AG04449 (cell line): ENCODE measurements at places on chromosomes 1 and 21.

- DNase-seq, result no peak
Observed at GRCh38 chr1:216055004-216055403, 368.2 kb downstream of the USH2A start.

DNA sequence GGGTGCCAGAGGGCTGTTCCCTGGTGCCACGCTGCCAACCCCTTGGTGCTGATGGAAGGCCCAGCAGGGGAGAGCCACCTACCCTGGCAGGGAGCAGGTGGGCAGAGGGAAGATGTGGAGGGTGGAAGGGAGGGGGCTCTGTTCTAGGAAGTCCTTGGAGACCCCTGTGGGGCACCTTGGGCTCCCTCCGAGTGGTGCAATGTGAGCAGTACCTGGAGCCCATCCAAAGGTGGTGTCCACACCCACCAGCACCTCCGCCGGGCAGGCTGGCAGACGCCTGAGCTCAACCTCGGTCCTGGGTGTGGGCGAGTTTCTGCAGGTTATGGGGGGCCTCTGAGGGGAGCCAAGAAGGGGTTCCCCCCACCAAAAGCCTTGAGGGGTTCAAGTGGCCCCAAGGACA, 11.3 kb upstream of the DNMT3L start:
- DNase-seq, result no peak

GRCh38 chr1:3925762-3926161, 25.7 kb upstream of the C1orf174 start:
- DNase-seq, result no peak

GRCh38 chr1:55820501-55820900, 605.3 kb upstream of the USP24 start:
- no peak for DNase-seq

DNA sequence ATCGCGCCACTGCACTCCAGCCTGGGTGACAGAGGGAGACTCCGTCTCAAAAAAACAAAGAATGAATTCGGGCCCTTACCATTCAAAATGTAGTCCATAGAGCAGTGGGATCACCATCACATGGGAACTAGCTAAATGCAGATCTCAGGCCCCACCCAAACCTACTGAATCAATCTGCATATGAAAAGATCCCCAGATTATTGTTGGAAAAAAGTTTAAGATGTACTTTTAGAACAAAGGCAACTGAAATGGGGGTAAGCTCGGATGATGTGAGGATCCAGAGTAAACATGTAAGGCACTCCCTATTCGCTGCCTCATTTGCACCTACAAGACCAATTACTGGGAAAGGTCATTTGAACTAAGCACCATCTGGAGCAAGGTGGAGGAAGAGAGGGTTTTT, 803 bp upstream of the FLAD1 start:
- DNase-seq, result no peak

DNA sequence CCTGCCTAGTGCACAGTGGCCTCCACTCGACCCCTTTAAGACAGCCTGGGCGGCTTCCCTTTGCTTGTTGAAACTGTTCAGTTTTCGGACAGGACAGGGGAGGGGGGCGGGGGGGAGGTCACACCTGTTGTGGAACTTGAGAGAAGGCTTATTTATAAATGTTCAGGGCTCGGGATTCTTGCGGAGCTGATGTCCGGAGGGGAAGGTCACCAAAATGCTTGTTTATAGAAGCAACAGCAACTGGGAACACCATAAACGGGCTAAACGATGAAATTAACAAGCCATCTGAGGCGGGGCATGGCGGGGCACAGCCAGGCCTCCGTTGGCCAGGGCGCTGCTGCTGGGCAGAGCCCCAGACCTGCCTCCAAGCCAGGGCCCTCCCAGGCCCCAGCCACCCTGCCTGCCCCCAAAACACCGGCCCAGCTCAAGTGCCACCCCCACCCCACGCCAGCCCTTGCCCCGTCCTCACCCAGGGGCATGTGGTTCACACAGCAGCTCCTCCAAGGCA, 59.8 kb upstream of the CASZ1 start:
- no peak for DNase-seq

DNA sequence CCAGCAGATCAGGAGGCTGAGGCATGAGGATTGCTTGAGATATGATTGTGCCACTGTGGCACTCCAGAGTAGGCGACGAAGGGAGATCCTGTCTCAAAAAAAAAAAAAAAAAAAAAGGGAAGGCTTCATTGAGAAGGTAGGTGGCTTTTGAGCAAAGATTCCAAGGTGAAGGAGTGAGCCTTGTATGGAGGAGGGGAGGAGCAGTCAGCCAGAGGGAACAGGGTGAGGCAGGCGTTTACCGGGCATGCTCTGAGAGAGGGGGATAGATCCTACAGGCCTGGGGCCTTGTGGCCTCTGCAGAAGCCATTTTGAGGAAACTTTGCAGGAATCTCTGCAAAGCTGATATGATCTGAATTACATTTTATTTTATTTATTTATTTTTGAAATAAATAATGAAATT, 5.1 kb upstream of the HDAC1 start:
- no peak for DNase-seq

GRCh38 chr1:10484521-10484920, 9.8 kb downstream of the PEX14 start:
- DNase-seq, result no peak

GRCh38 chr1:44700573-44700972, 26.1 kb downstream of the ARMH1 start:
- no peak for DNase-seq

GRCh38 chr1:218361298-218362065, 16.3 kb downstream of the TGFB2 start:
- DNase-seq, result no peak

DNA sequence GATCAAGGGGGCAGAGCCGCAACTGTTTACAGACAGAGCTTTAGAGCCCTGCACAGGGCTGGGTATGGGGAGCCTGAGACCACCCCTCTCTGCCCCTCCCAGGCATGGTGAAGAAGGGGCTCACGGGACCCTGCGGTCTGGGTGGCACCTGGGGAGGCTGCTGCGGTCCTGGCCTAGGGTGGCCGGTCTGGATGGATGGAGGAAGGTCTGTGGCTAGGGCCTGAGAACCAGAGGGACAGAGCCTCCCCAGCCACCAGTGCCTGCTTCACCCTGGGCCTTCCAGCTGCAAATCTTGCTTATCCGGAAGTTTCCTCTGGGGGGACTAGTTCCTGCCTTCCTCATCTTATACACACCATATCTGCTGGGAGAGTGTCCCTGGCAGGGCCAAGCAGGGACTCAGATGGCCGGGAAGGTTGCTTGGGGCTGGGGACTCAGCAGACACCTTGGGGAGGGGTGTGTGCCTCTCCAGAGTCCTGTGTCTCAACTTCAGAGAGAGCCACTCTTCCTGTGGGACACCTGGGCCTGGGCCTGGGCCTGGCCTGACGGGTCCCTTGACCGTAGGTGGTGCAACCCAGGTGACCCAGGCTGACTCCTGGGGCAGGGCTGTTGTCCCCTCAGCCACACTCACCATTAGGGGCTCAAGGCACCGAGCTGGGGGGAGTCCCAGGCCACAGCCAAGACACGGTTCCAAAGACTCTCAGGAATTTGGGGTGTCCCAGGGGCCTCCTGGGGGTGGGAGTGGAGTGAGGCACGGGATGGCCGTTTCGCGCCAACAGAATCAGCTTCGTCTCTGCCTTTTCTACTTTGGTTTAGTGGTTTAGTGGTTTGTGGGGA, 52.0 kb upstream of the ACTRT2 start:
- no peak for DNase-seq

- DNase-seq, result no peak
Observed at GRCh38 chr1:53683986-53684740, 54.8 kb downstream of the GLIS1 start.

GRCh38 chr1:206524739-206525364, 17.5 kb downstream of the RASSF5 start:
- no peak for DNase-seq

DNA sequence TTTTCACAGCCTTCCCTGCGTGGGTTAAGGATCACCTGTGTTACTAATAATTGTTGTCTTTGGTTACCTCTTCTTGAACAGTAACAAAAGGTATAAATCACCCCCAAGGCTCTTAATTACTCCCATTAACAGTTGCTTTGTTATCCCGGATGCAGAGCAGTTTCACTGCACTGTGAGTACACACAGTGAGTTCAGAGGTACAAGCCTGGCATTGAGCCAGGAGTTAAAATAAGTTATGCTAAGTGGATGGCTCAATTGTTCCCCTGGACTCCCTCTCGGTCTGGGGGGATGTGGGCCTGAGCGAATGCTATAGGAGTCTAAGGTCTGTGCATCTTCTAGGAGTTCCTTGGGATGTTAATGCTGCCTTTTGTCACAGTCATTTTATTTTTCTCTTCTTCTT, 258.3 kb downstream of the ATG4C start:
- no peak for DNase-seq

- no peak for DNase-seq
Observed at GRCh38 chr21:33642896-33643657, 776 bp downstream of the ITSN1 start.

GRCh38 chr1:230163719-230164118, 96.7 kb downstream of the GALNT2 start:
- DNase-seq, result no peak
